ENCODE measurements at places on chromosomes 16 and 17.

DNA sequence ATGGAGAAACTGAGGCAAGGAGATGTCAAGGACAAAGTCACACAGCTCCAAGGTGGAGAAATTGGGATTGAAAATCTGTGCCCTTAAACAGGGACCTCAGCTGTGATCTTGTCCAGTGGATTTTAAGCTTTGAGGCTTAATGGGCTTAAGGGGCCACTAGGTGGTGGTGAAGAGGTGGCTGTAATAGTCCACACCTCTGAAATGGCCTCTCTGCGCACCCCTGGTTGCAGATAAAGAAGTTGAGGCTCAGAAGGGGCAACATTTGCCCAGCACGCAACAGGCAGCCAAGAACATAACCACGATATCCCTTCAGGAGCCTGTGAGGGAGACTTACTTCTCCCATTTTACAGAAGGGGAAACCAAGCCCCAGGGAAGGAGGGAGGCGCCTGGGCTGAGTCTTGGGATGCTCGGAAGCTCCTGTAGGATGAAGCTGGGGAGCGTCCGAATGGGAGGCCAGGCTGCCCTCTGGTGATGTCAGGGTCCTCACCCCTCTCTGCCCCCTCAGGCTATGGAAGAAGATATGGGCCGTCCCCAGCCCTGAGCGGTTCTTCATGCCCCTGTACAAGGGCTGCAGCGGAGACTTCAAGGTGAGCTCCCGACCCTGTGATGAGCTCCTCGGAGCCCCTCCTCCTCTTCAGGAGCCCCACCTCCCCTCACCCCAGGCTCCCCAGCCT lies 43.7 kb downstream of the IL21R start:
- DNase-seq, result peak; percentile 16

DNA sequence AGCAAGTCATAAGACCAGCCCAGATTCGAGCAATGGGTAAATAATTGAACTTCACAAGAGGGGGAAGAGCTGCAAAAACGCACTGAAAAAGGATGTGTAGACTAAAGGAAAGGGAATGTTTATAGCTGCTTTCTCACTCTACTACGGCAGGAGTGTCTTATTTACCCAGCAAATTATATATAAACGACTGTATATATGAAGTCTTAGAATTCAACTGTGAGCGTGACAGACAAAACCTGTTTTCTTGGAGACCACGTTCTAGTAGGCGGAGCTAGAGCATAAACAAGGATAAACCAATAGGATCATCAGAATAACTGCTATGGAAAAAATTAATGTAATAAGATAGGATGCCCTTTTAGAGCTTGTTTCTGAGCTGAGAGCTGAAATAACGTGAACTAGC lies 394.6 kb upstream of the MON1B start:
- no peak for DNase-seq

- no peak for DNase-seq
Measured at GRCh38 chr16:568401-569258, 1.1 kb upstream of the PIGQ start.

DNA sequence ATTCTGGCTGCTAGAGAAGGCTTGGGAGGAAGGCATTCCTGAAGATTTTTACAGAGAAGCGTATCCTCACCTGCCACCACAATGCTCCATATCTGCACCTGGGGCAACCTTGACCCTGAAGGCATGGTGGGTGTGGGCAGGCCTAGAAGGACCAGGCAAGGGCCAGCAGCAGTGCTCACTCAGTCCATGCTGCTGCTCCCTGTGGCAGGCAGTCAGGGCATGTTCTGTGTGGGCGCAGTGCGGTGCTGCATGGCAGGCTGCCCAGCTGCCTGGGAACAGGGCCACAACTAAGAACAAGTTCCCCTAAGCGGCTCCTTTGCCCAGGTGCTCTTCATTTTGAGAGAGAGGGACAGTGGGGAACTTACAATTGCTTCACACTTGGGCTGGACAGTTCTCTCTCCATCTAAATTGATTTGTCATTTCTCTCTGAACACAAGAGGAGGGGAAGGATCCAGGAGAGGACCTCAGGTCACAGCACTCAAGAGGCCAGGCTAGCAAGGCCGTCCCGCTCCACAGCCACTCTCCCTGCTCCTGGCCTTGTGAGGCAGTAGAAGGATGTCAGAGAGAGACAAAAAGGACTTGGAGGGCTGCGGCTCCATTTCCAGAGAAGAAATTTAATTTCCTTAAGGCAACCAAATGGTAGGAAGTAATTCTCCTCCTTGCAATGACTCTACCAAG lies 158.8 kb downstream of the AATF start:
- DNase-seq, result no peak

DNA sequence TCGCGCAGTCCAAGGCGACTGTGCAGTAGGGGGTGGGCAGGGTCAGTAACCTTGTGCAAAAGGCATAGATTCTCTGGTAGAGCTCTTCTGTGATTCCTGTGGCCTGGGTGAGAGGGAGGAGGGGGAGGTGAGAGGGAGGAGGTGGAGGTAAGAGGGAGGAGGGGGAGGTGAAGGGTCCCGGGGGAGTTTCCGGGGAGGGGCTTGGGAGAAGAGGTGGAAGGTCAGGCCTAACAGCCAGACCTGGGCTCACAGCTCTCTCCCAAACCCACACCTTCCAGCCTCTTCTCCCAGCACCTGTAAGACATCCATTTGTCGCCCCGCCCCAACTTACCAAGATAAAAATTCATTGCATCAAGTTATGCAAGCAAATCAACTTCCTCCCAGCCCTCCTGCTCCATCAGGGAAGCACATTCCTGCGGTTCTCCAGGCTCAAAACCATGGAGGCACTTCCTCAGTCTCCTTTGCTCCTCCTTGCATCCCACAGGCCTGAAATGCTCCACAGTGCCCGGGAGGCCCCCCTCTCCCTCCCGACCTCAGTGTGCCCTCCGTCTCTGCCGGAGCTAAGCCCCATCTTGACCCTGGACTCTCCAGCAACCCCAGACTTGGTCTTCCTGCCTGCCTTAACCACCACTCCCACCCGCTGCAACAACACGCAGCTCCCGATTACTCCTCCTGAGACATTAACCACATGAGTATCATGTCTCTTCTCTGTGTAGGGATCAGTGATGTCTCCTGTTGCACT lies 30.5 kb downstream of the PIK3R6 start:
- no peak for DNase-seq

DNA sequence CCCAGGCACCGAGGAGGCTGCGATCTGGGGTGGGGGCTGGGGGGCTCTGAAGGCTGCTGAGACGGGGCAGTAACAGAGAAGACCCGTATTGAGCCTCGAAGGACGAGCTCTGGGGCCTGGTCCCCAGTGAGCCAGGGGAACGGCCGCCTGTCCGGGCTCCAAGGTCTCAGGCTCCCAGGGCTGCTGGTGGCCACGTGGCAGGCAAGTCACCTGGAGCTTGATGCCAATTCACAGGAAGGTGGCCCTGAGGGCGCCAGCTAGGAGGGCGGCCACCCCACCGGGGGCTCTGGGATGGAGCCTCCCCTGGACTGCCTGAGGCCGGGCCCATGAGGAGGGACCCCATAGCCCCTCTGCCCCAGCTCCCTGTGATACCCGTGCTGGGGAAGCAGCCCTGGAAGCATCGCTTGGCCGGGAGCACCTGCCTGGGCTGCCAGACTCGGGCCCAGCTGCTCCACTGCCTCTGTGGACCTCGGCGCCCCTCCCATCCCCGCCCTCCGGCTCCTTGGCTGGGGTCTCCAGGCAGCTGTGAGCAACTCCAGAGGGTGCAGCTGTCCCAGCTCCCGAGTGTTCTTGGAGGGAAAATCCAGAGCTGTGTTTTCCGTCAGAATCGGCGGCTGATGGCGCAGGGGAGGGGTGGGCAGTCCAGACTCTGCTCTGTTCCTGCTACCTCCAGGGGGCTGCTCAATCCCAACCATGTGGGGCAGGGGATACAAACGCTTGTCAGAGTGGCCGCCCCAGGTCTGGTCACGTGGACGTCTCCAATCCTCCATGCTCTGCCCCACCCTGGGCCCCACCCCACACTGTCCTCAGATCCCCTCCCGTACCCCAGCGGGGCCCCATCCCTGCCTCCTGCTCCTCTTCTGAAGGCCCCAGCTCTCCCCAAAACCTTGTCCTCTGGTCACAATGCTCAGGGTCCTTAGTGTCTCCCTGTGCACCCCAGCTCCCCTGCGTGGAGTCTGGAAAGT lies 67.2 kb upstream of the GNG13 start:
- no peak for DNase-seq

- DNase-seq, result no peak
Measured at GRCh38 chr17:78048346-78049292, 79.9 kb downstream of the TMC6 start.

- DNase-seq, result no peak
Measured at GRCh38 chr17:72206376-72206775, 85.6 kb downstream of the SOX9 start.

- peak; percentile 54 for DNase-seq
Measured at GRCh38 chr17:72118335-72119076, 2.3 kb upstream of the SOX9 start.

GRCh38 chr16:47858333-47858982 lies 297.3 kb downstream of the ABCC12 start:
- DNase-seq, result no peak

GRCh38 chr16:86334079-86334635 lies 176.2 kb upstream of the FOXF1 start:
- no peak for DNase-seq

GRCh38 chr17:41971721-41972523 lies 5.3 kb downstream of the CNP start:
- no peak for DNase-seq

- no peak for DNase-seq
Measured at GRCh38 chr16:83849421-83849820, 41.6 kb downstream of the HSBP1 start.

GRCh38 chr16:86289304-86289703 lies 221.0 kb upstream of the FOXF1 start:
- DNase-seq, result no peak

DNA sequence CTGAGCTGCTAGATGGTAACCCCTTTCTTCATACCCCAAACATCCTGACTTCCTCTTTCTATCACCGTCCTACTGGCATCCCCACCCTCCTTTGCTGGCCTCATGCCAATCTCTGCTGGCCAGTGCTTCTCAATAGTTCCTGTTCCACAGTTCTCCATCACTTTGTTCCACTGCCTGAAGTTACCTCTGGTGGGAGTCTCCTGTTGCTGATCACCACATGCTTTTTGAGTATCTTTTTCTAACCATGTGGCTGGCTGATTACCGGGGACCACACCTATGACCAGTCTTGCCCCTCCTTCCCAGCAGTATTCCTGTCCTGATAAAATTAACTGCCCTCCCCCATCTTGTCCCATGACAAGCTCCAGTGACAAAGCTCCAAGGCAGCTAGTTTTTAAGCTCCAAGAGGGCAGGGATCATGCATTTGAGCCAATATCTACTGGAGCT lies 380.4 kb upstream of the CCL2 start:
- no peak for DNase-seq

GRCh38 chr17:13753154-13753553 lies 151.4 kb upstream of the HS3ST3A1 start:
- DNase-seq, result no peak

- peak; percentile 88 for DNase-seq
Measured at GRCh38 chr17:43673516-43674323, 12.0 kb upstream of the MEOX1 start.

DNA sequence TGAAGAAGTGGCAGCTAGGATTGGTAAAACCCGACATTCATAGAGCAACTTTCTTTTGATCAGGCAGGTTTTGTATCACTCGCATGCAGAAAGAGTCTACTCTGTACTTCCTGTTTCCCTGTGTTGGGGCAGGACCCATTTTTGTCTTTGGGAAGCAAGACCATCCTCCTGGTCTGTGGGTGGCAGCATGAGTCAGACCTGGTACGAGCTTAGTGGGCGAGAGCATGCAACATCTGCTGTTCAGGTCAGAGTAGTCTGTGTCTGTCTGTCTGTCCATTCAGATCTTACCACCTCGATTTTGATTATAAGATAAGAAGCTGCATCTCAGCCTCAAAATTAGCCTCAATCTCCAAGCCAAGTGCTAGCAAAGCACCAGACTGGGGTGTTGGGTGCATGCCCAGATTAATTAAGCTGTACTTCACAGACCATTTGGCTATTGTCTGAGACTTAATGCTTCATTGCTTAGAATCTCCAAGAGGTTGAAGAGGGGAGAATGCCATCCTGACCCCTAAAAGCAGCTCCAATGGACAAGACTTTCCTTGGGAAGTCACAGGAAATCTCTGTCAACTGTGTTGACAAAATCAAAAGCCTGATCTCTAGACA lies 110.9 kb downstream of the XYLT1 start:
- DNase-seq, result peak; percentile 86

DNA sequence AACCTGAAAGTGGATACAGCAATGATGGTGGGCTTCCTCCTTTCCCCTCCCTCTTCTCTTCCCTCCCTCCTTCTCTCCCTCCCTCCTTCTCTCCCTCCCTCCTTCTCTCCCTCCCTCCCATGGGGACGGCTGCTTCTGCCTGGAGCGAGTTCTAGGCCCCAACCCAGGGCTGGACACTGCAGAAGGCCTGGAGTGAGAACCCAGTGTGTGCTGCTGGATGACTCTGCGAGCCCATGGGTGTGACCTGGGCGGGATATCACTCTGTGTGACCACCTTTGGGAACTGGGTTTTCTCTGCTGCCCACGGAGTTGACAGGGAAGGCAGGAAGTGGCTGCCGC lies 242.6 kb upstream of the GSE1 start:
- DNase-seq, result no peak

DNA sequence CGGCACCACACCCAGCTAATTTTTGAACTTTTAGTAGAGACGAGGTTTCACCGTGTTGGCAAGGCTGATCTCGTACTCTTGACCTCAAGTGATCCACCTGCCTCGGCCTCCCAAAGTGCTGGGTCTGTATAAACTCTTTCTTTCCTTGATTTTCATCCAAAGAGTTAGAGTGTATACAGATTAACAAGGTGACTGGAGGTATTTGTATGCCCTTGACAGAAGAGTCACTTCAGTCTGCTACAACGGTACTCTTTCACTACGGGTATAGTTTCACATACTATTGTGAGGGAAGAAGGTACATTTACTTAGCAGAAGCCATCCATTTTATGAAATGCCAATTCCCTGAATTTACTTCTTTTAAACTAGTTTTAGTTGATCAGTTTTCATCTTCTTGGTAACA lies 32.5 kb downstream of the PPM1E start:
- no peak for DNase-seq

GRCh38 chr17:3802461-3803307 lies 1.7 kb upstream of the ITGAE start:
- DNase-seq, result no peak

DNA sequence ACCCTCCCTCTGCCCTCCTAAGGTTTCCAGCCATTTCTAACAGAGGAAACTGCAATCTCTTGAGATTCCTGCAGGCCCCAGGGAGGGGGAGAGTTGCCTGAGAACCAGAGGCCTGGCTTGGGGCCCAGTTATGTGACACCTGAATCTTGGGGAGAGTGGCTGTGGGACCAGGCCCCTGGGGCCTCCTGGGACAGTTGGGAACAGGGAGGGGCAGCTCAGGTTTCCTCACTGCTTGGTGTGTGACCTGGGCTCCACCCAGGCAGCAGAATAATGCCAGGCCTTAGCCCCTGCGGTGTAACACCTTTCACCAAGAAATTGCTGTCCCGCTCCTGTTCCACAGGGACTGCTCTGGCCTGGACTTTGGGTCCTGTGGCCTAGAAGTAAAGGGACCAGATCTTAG lies 44.3 kb upstream of the CRHR1 start:
- DNase-seq, result no peak

DNA sequence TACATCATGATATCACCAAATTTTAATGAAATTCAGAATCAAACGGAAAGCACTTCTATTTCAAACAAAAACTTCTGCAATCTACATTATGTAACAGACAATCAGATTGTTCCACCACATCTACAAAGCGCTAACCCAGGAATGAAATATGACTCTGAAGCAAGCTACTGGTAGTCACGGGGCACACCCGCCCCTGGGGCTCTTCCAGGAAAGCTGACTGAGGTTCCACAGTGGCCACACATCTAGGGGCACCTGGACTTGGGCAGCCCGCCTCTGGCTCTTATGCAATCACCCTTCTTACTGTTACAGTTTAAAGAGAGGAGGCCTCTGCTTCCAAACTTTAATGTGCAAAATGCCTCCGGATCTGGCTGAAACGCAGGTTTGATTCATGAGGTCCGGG lies 27.5 kb downstream of the ZCCHC14 start:
- peak; percentile 33 for DNase-seq

Measured in activated CD8-positive, alpha-beta T cell treated with anti-CD3 and anti-CD28 coated beads for 36 hours (primary cell).